ENCODE measurements at places on chromosomes 4 and X.
A peak's percentile ranks its signal among the peaks of the same experiment; 100 is the strongest.

DNA sequence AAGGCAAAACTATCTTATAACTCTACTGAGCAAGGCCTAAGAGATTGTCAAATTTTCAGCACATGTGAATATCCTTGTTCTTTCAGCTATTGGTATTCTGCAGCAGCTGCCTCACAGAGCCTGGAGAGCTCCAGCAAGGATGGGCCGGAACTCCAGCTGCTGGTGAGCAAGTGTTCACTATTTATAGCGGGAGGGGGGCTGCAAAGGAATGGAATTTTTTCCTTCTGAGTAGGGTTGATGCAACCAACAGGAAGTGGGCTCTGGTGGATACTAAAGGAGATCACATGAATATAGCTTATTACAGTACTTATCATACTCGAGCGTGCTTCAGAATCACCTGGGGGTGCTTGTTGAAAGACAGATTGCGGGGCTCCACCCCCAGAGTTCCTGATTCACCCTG lies 20.2 kb upstream of the SETD7 start:
- DNase-seq, result peak; percentile 61

DNA sequence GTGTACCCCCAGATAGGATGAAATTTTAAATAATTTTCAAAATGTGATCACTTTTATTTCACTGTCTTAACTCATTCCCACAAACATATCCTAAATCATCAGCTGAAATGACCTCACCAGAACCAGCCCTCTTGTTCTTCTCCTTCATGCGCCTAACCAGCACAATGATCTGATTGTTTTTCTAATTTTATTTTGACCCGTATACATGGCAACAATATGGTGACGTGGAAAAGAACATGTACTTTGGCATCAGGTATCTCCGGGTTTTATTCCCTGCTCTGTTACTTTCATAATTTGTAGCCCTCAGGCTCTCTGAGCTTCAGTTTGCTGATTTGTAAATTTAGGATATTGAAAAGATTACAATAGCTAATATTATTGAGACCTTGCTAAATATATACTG lies 562.4 kb upstream of the ZFP42 start:
- DNase-seq, result no peak

DNA sequence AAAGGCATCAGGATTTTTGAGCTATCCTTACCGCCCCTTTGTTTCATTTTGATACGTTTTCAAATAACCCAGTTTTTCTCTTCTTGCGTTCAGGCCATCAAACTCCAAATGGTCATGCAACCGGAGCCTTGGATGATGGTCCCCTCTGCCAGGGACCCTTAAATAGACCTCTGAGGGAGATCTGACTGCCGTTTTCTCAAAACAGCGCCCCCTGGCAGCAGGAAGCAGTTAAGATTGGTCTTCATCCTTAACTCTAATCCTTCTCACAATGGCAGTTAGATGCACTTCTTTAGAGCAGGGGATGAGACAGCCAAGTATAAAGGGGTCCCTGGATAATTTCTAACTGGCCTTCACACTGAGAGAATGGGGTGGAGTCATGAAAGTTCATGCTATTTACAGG lies 525.0 kb upstream of the SPANXN1 start:
- DNase-seq, result no peak

- DNase-seq, result no peak
These were observed 222.4 kb downstream of the GPAT3 start for GRCh38 chr4:83758285-83758684.

DNA sequence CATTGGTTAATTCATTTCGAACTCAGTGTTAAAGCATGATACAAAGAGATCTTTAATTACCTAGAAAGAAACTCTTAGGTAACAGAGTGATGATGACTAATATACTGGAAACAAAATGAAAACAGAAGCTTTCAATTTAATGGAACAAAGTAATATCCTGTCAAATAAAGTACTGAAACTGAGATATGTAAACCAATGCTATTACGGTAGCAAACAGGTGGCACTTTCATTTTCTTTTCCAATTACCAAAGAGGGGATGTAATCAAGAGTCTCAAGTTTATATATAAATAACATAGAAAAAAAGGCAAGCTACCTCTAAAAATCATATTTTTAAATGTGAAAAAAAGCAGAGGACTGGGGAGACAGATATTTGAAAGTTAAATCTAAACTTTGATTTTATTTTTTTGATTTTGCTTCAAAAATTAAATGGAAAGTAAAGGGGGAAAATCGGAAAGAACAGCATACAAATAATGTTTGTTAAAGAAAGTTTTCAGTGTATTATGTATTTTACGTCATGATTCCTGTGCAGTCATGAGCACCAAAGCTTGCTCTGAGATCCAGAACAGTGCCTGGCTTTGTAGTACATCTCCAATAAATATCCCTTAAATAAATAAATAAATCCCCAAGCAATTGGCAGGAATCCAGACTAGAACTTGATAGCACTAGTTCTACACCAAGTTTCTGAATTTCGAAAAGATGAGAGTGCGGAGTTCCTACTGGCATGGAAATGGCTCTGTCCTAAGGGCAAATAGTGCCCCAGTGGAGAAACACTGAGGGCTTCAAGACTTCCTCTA lies 25.0 kb upstream of the RAPGEF2 start:
- DNase-seq, result no peak

DNA sequence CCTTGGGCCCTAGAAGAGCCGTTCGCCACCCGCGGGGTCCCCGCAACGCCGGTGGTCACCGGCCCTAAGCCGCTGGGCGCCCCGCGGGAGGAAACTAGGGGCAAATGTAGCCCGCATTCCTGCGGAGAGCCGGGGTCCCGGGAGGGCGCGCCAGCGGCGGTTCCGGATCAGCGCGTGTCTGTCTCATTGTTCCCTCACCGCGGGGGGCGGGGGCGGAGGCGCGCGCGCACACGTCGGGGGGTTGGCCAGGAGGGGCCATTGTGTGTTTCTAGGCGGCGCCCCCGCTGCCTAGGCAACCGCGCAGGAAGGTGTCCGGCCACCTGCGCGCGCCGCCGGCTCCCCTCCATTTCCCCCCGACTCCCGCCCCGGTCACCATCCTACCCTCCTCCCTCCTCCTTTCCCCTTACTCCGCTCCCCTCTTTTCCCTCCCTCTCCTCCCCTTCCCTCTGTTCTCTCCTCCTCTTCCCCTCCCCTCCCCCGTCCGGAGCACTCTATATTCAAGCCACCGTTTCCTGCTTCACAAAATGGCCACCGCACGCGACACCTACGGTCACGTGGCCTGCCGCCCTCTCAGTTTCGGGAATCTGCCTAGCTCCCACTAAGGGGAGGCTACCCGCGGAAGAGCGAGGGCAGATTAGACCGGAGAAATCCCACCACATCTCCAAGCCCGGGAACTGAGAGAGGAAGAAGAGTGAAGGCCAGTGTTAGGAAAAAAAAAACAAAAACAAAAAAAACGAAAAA lies 789 bp upstream of the DDX3X start:
- peak; percentile 93 for DNase-seq

DNA sequence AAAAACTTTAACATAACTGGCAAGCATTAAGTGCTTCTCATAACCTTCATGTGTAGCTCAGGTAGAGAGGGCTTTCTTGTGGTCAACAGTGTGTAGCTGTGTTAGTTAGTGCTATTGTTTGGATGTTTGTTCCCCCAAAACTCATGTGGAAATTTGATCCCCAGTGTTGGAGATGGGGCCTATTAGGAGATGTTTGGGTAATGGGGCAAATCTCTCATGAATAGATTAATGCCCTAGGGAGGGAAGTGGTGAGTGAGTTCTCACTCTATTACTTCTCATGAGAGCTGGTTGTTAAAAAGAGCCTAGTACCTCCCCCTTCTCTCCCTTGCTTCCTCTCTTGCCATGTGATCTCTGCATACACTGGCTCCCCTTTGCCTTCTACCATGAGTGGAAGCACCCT lies 16.5 kb upstream of the SLC25A43 start:
- DNase-seq, result no peak

DNA sequence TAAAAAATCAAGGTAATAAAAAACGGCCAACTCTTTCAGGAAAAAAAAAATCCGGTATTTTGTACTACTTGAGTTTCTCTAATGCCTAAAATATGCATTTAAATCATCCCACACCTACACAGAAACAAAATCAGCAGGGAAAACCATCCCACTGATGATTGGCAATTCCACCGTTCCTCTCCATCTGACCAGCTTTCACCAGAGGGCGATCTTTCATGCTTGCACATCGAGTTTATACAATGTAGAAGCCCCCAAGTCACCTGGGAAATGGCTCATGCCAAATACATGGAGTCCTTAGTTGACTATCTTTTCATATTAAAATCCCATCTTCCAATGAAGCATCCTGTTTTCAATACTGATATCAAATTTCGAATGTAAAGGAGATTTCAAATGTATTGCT lies 69.2 kb downstream of the PTCHD1 start:
- no peak for DNase-seq

- DNase-seq, result no peak
These were observed 122.2 kb downstream of the SHROOM4 start for GRCh38 chrX:50691820-50692219.

GRCh38 chrX:112513154-112513553 lies 166.6 kb downstream of the LHFPL1 start:
- DNase-seq, result no peak

Data from femur (tissue), 1 donor.